A549 treated with DMSO at 1 μM for 4 hours (cell line): ENCODE measurements at places on chromosomes 3 and 15. TPM values are rescaled to one million over a fixed set of nuclear protein-coding genes. Genes with fewer than 3 reads are reported as not detected.

PLCH1 gene
- total RNA-seq, result 1.0 to 1.6 TPM (median 1.2 TPM) in 5 replicates

NPAP1 gene
- total RNA-seq, result not detected in 5 replicates

KCNH8 gene
- total RNA-seq, result 0.01 TPM in 1 of 5 replicates, not detected in the others

GADL1 gene
- not detected in 5 replicates for total RNA-seq

PPM1L gene
- 0.59 to 0.95 TPM (median 0.67 TPM) in 5 replicates for total RNA-seq

PPARG gene
- total RNA-seq, result 39.4 to 44.0 TPM (median 40.6 TPM) in 5 replicates

POLR2H gene
- 73.1 to 83.9 TPM (median 75.8 TPM) in 5 replicates for total RNA-seq

ADGRG7 gene
- total RNA-seq, result not detected in 5 replicates
